ENCODE measurements at places on chromosomes 12 and 14.

DNA sequence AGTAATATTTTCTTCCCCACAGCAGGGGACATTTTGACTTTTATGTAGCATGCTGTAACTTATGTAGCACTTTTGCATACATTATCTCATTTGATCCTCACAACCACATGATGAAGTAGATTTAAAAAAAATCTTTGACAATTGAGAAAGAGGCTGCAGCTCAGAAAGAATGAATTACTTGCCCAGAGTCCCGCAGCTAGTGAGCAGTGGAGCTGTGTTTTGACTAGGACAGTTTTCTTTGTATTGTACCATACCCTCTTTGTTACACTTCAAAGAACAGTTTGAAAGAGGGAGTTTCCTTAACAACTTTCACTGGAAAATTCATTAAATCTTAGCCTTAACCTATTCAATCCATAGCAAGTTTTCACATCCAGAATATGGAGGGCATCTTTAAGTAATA is 58.6 kb downstream of the SYNE2 start:
- DNase-seq: no peak

GRCh38 chr14:72333357-72333756 is 401.1 kb downstream of the RGS6 start:
- DNase-seq: no peak

GRCh38 chr12:94618995-94619695 is 31.2 kb downstream of the TMCC3 start:
- DNase-seq: no peak

GRCh38 chr12:82596483-82596882 is 90.2 kb upstream of the TMTC2 start:
- DNase-seq: no peak

DNA sequence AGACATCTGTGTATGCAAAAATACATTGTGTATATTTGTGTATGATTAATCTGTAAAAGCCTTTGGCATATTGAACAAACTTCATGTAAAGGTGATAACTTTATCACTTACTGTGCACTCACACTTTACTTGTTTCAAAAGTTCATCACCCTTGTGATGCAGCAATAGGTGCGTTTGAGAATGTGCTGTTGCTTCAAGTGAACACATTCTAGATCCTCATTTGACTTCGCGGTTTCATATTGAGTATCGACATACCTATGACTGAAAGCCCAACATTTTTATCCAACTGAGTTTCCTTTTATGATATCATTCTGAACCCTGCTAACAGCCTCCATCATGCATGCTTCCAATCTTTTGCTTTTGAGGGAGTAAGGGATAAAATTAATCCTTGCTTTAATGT is 1086.9 kb downstream of the TMEM121 start:
- DNase-seq: no peak

GRCh38 chr14:104081261-104081835 is 4.2 kb upstream of the ASPG start:
- DNase-seq: no peak

GRCh38 chr12:105729926-105730325 is 399.4 kb downstream of the C12orf75 start:
- no peak for DNase-seq

DNA sequence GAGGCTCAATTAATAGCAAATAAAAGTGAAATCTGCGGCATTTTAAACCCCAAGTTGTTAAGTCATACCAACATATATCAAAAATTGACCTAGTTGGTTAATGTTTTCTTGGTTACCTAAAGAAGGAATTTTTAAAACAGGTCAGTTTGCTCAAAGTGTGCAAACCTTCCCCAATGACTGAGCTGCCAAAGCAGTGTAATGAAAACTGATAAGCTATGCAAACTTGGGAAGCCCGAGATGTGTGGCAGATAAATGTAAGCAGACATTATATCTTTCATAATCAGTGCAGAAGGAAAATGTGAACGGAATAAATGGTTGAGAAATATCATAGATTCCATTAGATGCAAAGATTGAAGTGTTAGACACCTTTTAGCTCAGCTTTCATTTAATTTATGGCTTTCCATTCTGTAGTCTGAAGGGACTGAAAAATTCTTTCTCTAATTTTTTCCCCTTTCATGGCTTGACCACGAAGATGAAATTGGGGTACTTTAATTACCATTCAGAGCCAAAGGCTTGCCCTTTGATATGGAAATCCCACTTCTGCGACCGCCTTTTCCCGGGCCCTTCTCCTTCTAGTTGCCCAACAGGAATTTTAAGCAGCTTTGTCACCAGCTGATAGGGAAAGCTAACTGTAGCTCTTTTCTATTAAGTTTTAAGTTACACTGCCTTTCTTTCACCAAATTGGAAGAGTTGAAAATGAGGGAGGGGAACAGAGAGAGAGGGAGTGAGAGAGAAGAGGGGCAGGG is 306.6 kb upstream of the SOX5 start:
- DNase-seq: no peak

DNA sequence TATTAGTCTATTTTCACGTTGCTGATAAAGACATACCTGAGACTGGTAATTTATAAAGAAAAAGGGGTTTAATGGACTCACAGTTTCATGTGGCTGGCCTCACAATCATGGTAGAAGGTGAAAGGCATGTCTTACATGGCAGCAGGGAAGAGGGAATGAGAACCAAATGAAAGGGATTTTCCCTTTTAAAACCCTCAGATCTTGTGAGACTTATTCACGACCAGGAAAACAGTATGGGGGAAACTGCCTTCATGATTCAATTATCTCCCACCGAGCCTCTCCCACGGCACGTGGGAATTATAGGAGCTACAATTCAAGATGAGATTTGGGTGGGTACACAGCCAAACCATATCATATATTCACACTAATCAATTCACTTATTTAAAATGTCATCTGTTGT is 41.4 kb downstream of the KTN1 start:
- DNase-seq: no peak

GRCh38 chr14:75295061-75295461 is 16.4 kb downstream of the FOS start:
- peak; percentile 63 for DNase-seq

GRCh38 chr12:92634730-92635129 is 68.1 kb upstream of the PLEKHG7 start:
- DNase-seq: no peak

- no peak for DNase-seq
Measured at GRCh38 chr12:112309797-112310196, 72.4 kb downstream of the HECTD4 start.

DNA sequence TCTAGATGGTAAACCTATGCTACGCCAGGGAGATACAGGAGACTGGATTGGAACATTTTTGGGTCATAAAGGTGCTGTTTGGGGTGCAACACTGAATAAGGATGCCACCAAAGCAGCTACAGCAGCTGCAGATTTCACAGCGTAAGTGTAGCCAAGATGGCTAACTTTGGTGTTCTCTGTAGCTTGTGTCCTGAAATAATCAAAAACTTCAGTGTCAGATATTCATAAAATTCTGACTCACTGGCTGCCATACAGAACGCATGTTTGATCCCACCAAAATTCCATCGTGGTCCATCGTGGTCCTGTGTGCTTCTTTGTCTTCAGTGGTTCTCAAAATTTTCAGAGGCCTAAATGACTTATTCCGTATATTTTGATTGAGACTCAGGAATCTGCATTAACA is 1.3 kb downstream of the STRAP start:
- DNase-seq: no peak

DNA sequence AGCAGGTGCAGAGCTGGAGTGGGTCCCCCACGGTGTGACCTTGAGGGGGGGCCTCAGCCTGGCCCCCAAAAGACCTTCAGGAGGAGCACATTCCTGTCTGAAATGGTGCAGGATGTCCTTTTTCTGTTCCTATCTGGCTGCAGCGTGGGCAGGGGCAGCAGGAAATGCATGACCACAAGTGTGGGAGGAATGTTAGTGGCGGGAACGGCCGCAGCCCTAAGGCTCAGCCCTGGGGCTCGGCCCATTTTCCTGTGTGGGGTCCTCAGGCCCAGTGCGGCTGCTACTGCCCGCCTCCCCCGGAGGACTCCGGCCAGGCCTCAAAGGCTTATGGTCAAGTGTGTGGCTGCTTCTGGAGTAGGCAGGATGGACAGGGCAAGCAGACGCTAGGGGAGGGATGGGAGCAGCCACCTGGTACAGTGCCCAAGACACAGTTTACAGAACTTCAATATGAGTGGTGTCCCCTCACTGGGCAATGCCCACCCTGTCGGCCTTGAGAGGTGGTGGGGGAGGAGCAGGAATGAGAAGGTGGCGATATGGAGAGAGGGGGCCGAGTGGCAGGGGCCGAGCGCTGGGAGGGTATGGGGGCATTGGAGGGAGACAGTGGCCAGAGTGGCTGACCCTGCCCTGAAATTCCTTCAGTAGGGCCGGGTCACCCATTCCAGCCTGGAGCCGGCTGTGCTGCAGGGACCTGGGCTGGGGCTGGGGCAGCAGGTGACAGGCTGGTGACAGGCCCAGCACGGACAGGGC is 137.4 kb downstream of the CALM1 start:
- no peak for DNase-seq

GRCh38 chr14:47660158-47660557 is 15.2 kb downstream of the MDGA2 start:
- DNase-seq: no peak

GRCh38 chr14:24908592-24909236 is 141.2 kb downstream of the STXBP6 start:
- no peak for DNase-seq

GRCh38 chr12:109575683-109576082 is 2.1 kb downstream of the MVK start:
- no peak for DNase-seq

DNA sequence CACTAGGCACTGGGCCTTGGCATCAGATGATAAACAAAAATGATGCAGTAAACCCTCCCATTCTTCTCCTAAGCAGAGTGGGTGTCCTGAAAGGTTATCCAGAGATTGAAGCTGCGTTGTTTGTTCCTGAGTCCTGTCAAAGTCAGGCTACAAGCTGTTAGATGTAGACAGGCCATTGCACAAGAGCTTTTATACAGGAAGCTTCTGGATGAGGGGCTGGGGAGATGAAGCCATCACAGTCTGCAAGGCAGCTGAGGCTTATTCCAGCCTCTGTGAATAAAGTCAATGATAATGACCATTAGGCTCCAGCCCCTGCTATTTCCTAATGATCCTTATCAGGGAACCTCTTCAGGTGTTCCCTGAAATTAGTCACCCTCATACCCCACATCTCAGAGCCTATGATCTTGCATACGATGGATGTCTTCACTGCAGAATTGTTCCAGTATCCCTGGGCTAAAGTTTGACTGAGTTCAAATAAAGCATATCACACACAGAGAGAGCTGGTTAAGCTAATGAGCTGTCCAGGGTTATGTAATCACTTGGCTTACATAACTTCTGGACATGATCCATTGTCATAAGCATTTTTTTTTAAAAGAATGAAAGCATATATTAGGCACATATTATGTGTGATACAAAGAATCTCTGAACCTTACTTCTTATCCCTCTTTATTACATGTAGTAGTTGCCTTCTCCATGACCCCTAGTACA is 337.1 kb upstream of the OR4E1 start:
- no peak for DNase-seq

- no peak for DNase-seq
Measured at GRCh38 chr12:24718617-24719016, 230.3 kb downstream of the BCAT1 start.

DNA sequence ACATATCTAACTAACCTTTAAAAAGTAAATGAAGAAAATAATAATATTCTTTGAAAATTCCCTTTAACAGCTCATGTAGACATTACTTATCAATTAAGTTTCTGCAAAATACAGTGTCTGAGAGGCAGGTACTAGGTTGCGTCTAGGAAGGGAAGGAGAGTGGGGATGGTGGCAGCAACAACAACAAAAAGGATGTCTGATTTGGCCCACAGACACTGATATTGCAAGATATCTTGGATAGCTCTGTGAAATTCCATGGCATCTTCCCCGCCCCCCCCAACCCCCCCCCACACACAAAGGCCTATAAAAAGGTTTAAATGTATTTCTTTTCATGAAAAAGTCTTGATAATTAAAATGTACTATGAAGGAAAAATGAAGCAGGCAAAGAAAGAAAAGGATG is 41.6 kb upstream of the AP4S1 start:
- DNase-seq: no peak

DNA sequence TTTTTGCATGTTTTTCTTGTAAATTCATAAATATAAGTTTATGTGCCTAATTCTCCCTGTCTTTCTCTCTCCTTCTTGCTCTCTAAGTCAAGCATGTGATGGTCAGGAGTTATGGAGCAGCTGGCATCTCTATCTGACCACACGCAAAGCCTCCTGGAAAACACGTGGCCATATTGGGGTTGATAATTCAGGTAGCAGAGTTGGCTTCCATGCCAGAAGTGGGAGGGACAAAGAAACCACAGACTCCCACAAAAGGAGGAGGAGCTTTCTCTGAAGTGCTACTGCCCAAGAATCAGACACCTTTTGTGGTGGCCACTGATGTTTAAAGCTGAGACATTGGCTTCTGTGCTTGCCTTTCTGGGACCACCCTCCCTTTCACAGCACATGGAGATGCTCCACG is 517.6 kb upstream of the TMEM132C start:
- DNase-seq: no peak

DNA sequence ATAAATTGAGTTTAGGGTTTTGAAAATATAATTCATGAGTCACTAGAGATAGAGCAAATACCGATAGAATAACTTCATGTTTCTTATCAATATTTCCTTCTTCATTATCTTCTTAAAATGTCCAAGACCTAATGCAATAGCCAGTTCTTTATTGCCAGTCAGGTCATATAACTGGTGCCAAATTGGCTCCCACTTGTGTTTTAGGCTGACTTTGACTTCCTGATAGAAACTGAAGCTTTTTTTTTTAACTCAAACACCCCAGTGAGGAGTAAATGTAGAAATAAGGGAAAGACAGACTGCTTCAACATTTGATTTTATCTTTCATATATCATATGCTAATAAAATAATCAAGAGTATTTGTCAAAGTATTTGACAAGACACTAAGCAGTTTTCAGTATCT is 80.7 kb downstream of the ARMH4 start:
- no peak for DNase-seq

DNA sequence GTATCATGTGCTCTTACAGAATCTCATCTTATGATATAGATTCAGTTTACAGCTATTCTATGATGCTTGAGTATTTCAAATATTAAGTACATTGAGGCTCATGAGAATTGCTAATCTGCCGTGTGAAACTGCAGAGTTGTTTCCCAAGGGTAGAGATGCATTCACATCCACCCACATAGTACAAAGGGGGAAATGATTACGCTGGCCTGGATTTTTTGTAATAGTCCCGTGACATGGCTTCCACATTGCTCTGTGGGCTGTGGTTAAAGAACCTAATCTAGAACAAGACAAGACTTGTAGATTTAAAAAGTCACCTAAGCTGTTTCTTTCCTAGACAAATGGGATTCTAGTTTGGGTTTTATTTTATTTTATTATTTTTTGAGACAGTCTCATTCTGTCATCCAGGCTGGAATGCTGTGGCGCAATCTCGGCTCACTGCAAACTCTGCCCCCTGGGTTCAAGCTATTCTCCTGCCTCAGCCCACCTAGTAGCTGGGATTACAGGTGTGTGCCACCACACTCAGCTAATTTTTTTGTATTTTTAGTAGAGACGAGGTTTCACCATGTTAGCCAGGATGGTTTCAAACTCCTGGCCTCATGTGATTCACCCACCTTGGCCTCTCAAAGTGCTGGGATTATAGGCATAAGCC is 13.0 kb upstream of the RIOX1 start:
- no peak for DNase-seq

DNA sequence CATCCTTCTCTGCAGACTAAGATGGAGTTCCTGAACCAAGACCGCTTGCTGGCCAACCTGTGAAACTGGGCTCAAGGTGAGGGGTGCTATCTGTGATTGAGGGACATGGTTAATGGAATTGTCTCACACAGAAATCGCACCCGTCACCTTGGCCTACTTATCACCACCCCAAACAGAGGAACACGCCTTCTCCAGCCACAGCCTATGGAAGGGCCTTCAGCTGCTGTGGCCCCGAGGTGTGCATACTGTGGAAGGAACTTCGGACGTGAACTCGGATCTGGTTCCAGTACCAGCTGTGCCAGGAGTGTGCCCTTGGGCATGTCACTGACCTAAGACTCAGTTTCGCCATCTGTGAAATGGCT is 44.4 kb downstream of the EVL start:
- DNase-seq: no peak
